Stimulated activated CD8-positive, alpha-beta memory T cell treated with anti-CD3 and anti-CD28 coated beads, Interleukin-4, amount 100 ng/mL, for 1 hour (primary cell): ENCODE measurements at places on chromosomes 1 and 21.

DNA sequence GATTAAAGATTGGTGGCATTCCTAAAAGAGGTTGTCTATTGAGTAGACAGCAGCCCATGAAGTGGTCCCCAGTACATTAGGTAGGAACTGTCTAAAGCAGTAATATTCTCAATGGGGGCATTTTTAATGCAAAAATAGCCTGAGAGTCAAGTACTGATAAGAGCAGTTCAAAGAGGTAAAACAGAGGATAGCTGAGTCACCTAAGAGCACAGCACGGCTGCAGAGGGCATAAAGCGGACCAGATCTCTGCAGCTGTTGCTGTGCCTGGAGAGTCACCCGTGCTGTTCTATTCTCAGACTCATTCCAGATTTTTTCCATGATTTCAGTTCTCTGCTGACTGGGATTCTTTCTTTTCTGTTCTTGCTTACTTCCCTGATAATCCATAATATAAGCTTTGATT is 313.2 kb downstream of the OLFM3 start:
- DNase-seq, result no peak

DNA sequence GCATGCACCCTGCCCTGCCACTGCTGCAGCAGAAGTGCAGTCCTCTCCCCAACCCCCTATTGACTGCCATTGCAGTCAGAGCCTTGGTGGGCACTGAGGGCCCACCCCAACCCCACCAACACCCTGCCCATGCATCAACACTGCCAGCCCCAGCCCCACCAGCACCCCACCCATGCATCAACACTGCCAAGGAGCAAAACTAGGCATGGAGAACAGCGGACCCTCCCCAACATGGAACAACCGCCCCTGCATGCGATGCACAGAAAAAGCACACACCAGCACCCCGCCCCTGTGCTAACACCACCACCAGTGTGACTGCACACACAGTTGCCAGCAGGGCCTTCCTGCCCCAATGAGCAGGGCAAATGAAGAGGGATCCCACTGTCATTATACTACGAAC is 57.1 kb downstream of the CTH start:
- no peak for DNase-seq

DNA sequence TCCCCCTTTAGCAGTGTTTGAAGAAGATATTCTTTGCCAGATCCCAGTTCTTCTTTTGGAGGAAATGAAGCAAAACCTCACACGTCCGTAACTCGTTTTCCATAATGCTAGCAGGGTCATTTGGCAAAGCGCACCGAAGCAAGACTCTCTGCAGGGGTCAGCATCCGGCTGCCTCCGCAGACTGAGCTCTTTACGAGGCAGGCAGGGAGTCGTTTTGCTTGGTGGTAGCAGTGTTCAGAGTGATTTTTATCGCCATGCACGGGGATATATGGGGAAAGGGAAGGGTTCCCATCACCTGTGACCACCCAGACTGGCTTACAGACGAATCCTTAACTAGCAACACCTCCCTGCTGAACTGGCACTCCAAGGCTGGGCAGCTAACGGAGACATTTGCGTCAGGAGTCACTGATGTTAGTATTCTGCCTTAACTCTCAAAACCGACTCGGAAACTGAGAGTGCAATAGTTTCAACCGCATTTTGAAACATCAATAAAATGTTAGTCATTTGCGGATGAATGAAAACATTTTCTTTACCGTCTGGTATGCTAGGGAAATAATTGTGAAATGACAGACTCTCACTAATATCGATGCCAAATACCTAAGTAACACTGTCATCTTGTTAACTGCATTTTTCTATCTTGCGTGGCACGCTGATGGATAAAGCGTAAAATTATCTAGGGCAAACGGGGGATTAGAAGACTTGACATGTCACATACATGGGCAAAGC is 2.2 kb upstream of the NEGR1 start:
- DNase-seq, result no peak

- no peak for DNase-seq
Measured at GRCh38 chr1:161491472-161491871, 13.8 kb upstream of the FCGR2A start.

GRCh38 chr1:33517596-33518250 is 45.3 kb downstream of the ZSCAN20 start:
- DNase-seq, result no peak

GRCh38 chr1:219927956-219928790 is at the start of gene SLC30A10:
Gene SLC30A10, minus strand, starts transcription at chr1:219928557. Its CDS starts 117 bp downstream, at chr1:219928440.
- no peak for DNase-seq

- DNase-seq, result no peak
Measured at GRCh38 chr1:43526002-43526401, 4.7 kb upstream of the PTPRF start.

GRCh38 chr1:38090796-38091195 is 44.2 kb upstream of the POU3F1 start:
- no peak for DNase-seq
